AG09309 (cell line): ENCODE measurements at places on chromosomes 12 and 14.
A peak's percentile ranks its signal among the peaks of the same experiment; 100 is the strongest.

GRCh38 chr12:56661979-56662638 is 16.3 kb upstream of the ATP5F1B start:
- no peak for DNase-seq

- DNase-seq, result no peak
Measured at GRCh38 chr12:82757059-82757458, 70.4 kb downstream of the TMTC2 start.

DNA sequence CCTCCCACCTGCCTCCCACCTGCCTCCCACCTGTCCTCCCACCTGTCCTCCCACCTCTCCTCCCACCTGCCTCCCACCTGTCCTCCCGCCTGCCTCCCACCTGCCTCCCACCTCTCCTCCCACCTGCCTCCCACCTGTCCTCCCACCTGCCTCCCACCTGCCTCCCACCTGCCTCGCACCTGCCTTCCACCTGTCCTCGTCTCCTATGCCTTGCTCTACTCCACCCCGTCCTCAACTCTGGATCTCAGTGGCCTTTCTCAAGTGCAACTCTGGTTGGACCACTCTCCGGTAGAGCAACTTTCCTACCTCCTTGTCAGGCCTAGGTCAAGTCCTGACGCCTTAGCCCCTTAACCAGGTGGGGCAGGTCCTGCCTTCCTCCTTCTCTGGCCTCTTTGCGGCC is 29.3 kb upstream of the PEX5 start:
- no peak for DNase-seq

- DNase-seq, result peak; percentile 96
Measured at GRCh38 chr12:127588249-127588648, 678.7 kb upstream of the TMEM132C start.

- DNase-seq, result no peak
Measured at GRCh38 chr14:100263141-100263540, 24.2 kb downstream of the YY1 start.

- no peak for DNase-seq
Measured at GRCh38 chr14:26286081-26286912, 311.5 kb downstream of the NOVA1 start.

DNA sequence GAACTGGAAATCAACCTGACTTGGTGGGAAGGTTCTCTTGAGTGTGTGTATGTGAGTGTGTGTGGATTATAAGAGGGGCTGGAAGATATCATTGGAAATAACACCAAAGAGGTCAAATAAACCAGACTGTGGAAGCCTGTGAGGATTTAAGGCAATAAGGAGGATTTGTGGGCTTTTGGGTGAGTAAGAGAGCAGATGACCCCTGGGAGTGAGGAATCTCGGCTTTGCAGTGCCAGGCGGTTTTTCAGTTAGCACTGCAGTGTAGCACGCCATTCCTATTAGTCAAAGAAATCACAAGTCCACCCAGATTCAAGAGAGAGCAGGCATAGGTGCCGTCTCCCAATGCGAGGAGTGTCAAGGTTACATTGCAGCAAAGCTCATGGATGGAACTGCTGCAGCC is 63.3 kb downstream of the CALM1 start:
- DNase-seq, result no peak

- DNase-seq, result no peak
Measured at GRCh38 chr12:26327975-26328644, 132.7 kb downstream of the SSPN start.

GRCh38 chr12:131104463-131105350 is 151.0 kb downstream of the ADGRD1 start:
- DNase-seq, result no peak

GRCh38 chr14:90514566-90514965 is 117.7 kb downstream of the CALM1 start:
- no peak for DNase-seq

DNA sequence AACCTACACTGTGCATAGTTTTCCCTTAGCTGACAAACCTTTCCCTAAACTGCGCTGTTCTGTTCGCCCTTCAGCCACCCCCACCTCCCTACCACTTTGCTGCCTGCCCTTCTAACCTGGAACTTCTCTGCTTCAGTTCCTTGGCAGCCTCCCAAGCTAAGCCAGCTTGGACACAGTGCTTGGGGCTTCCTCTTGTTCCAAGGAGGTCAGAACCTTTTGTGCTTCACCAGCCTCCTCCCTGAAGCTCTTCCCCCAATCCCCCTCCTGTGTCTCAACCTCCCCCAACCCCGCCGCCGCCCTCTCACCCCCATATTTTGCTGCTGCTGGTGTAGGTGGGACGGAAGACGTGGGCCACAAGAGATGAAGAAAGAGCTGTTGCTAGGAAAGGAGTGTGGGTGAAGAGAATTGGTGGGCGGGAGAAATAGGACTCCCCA is 8.1 kb upstream of the RIC8B start:
- DNase-seq, result no peak

DNA sequence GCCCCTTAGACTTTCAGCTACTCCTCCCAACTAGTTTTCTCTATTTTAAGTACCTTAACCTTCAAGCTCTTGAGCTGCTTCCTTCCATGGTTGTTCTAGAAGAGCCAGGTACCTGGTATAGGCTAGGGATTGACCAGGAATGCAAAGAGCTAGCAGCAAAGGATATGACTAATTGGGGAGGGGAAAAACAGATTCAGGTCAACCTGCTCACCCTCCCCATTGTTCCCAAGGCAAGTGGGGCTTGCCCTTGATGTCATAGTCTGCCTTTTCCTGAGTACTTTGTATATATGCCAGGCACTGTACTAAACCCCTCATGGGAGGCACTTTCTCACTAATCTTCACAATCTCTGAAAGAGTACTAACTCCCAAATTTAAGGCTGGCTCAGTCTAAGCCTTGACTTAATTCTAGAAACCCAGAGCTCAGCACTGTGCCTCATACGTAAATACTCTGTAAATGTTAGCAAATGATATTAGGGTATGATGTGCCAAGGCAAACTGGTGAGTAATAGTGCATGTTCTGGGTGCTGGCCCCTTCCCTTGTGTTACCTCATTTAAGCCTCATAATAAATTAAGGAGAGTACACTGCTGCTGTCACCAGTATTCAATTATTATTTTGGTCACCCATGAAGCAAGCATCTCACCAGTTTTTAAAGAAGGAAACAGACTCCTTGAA is 42.2 kb downstream of the SUDS3 start:
- DNase-seq, result no peak

DNA sequence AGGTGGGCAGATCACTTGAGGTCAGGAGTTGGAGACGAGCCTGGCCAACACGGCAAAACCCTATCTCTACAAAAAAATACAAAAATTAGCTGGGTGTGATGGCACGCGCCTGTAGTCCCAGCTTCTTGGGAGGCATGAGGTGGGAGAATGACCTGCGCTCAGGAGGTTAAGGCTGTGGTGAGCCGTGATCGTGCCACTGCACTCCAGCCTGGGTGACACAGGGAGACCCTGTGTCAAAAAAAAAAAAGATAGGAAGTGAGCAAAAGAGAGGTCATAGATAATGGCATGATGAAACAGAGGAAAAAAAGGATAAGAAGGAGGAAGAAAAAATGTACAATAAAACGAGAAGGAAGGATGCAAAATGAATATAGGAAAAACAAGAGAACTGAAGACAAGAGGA is 159.5 kb downstream of the ETV6 start:
- no peak for DNase-seq

DNA sequence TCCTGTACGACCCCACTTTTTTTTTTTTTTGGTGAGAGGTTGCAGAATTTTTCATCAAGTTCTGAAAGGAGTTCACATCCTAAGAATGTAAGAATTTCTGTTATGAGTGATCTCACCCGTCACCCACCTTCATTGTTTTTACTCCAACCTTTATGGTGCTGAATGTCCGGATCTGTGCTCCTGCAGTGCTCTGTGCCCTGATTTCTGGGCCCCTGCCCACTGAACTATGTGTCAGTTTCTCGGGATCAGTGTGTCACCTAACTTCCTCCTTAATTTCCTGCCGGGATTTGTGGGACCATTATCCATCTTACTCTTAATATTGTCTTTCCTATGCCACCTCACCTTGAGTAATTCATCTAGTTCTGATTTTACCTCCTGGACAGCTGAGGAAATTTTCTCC is 11.6 kb downstream of the RASSF8 start:
- DNase-seq, result no peak

GRCh38 chr12:89475203-89475990 is 49.2 kb downstream of the GALNT4 start:
- no peak for DNase-seq

DNA sequence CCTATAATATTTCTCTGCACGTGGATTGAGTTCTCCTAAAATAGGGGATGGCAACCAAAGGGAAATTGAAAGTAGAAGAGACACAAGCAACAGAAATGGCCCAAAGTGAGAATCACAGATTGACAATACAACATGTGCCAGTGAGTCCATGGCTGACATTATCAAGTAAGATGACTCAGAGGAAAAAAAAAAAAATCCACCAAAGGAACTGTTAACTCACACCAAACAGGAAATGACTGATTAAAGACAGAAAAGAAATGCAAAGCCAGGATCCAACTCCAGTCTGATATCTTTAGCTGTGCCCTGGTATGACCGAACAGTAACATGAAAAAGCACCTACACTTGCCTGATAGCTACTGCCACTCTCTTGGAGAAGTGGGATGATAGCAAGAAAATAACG is 485.0 kb downstream of the PRKD1 start:
- peak; percentile 18 for DNase-seq

DNA sequence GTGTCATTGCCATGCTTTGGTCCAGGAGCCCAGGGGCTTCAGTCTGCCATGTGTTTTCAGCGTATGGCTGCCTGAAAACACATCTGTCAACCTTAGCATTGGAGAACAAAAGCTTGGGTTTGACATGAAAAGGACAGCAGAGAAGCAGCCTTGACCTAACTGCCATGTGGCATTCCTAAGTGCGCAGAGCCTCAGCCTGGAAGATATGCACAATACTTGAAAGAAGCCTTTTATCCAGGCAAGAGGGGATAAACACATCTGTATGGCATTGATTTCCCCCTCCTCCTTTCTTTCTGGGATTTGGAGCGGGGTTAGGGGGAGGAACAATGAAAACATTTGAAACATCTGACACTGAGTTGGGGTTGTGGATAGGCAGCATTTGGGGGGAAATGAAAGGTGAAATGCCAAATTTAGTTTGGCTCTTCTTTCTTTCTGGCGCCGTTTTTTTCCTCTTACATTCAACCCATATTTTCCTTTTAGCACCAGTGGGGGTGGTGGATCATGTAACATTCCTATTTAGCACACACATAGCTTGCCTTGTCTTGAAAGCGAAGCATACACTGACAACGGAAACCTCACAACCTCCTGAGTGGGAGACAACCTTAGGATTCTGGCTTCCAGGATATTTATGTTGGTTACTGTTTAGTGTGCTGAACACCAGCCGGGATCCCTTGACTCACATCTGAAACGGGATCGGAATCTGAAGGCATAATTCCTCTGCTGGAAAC is 177.0 kb downstream of the C12orf75 start:
- no peak for DNase-seq

DNA sequence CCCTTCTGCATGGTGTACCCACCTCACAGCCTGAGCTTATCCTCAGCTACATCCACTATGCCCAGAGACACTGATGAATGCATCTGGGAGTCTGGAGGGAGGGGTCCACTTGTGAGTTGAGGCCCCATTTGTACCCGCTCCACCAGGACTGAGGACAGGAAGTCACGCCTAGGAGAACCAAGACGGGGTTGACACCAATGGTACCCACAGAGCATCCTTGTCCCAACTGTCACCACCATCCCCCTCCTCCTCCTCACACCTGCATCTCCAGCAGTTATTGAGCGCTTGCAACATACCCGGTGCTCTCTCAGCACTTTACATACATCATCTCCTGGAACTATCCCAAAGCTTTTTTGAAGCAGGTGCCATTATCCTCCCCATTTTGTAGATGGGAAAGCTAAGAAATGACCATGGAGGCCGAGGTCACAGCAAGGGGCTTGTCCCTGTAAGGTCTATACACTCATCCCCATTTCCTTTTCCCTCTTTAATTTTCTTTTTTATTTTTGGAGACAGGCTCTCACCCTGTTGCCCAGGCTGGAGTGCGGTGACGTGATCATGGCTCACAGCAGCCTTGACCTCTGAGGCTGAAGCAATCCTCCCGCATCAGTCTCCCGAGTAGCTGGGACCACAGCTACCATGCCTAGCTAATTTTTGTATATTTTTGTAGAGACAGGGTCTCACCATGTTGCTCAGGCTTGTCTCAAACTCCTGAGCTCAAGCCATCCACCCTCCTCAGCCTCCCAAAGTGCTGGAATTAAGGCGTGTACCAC is 31.7 kb downstream of the DGLUCY start:
- no peak for DNase-seq

GRCh38 chr12:61676520-61676919 is 583.7 kb upstream of the USP15 start:
- no peak for DNase-seq

GRCh38 chr14:33811721-33812120 is 139.2 kb downstream of the EGLN3 start:
- DNase-seq, result no peak

GRCh38 chr12:80045594-80045993 is 53.7 kb upstream of the OTOGL start:
- DNase-seq, result peak; percentile 18

DNA sequence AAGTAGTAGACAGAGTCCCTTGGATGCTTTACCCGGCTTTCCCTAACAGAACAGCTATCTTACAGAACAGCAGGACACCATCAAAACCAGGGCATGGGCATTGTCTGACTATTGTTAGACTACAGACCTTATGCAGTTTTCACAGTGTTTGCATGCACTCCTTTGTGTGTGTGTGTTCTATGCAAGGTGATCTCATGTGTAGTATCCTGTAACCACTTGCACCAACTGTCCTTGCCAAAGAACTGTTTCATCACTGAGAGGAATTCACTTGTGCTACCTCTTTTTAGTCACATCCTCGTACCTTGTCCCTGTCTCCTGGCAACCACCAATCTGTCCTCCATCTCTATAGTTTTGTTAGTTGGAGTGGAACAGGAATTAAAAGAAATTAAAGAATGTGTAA is 183.6 kb upstream of the PZP start:
- no peak for DNase-seq

- DNase-seq, result no peak
Measured at GRCh38 chr14:20441461-20441860, 5.5 kb upstream of the KLHL33 start.

DNA sequence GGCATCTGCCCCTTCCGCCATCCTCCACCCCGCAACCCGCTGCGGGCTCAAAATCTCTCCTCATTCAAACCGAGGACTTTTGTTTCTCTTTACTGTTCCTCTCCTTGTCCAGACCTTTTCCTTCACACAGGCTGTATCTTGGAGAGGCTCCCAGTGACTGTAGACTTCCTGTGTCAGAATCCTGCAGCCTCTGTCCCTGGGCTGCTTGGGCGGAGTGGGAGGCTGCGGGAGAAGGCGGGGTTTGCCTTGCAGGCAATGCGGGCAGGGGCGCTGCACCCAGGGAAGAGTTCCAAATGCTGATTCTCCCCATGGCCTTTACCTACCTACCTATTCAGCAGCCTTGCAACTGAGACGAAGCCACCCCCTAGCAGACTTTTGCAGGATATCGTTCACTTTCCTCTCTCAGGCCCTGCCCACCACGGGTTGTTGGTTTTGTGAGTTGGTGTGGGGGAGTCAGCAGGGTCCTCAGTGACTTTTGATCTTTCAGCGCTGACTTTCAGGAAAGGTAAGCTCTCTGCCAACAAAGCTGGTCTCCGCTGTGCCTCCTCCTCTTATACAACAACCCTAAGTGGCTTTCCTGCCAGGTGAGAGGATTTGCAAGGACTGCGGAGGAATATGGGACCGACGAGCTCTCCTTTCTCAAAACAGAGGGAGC is 79.0 kb upstream of the KCNA1 start:
- DNase-seq, result no peak

GRCh38 chr14:74979029-74979428 is 23.6 kb upstream of the PGF start:
- no peak for DNase-seq
